Natural killer cell (primary cell): ENCODE measurements at places on chromosomes 2 and 18. TPM values are rescaled to one million over a fixed set of nuclear protein-coding genes. Genes with fewer than 3 reads are reported as not detected.

- DNase-seq: no peak
Measured at GRCh38 chr18:48042431-48042830, 112.0 kb upstream of the SMAD2 start.

DNA sequence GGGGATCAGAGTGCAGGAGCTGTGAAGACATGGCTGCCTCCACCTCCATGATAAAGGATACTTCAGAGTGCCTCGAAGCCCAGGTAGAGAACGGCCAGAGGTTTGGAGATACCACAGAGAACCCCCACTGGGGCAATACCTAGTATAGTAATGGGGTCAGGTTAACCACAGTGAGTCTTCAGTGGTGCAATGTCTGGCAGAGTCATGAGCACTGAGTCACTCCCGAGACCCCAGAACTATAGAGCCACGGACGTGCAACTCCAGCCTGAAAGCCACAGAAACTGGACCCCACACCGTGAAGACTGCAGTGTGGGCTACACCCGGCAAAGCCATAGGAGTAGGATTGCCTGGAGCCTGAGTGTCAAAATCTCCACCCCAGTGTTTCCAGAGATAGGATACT, 746.6 kb downstream of the CBLN2 start:
- DNase-seq: no peak

The INHA gene
- not detected for total RNA-seq

DNA sequence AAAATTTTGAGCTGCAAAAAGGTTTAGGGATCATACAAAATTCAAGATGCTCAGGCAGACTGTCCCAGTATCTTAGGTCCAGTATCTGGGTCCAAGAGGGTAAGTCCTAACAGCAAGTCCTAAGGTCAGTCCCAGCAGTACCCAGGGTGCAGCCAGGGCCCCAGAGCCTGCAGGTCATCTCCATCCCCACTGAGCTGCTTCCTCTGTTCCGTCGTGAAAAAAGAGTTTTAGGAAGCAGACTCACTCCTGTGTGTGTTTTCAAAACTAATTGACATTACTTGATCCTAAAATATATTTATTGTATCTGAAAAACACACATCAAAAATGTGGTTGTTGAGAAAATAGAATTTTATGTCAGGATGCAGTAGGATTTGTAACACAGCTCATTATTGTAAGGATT, 69.9 kb upstream of the ALKAL2 start:
- DNase-seq: no peak

DNA sequence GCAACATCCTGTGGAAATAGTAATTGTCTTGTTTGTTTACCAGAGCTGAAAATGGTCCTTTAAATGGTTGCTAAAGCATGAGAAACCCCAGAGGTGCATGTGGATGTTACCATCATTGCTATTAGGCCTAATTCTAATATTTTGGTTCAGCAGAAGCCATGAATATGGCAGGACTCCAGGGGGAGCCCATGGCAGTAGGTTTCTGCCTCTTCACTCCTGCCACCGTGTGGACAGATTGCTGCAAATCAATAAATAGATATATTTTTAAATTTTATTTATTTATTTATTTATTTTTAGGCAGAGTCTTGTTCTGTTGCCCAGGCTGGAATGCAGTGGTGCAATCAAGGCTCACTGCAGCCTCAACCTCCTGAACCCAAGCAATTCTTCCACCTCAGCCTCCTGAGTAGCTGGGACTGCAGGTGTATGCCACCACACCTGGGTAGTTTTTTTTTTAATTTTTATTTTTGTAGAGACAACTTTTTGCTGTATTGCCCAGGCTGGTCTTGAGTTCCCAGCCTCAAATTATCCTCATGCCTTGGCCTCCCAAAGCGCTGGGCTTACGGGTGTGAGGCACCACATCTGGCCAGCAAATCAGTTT, 54.9 kb upstream of the CAPN13 start:
- DNase-seq: peak; percentile 69

DNA sequence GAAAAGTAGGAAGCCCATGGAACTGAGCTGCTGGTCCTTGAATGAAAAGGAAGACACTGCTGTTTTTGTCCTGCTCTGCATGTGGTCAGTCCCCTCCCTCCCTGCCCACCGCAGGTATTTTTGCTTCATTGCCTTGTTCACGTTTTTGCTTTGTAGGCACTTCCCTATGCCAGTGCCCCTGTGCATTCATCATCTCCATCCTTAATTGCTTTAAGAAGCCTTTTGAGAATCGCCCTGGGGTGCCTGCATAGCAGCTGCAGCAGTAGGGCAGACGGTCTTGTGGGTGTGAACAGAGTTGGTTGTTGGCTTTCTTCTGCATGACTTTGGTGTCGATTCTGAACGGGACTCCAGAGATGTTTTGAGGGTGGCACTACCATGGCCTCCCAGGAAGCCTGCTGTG, 97.0 kb downstream of the CABLES1 start:
- peak; percentile 34 for DNase-seq

- DNase-seq: no peak
Measured at GRCh38 chr2:46827274-46828134, 88.1 kb downstream of the MCFD2 start.

- no peak for DNase-seq
Measured at GRCh38 chr2:235330775-235331451, 162.9 kb upstream of the AGAP1 start.

The ANKRD62 gene
- total RNA-seq: not detected

The CPLX4 gene
- total RNA-seq: not detected

The PLGLB2 gene
- total RNA-seq: 3.1 TPM

The CHN1 gene
- total RNA-seq: 1.7 TPM

DNA sequence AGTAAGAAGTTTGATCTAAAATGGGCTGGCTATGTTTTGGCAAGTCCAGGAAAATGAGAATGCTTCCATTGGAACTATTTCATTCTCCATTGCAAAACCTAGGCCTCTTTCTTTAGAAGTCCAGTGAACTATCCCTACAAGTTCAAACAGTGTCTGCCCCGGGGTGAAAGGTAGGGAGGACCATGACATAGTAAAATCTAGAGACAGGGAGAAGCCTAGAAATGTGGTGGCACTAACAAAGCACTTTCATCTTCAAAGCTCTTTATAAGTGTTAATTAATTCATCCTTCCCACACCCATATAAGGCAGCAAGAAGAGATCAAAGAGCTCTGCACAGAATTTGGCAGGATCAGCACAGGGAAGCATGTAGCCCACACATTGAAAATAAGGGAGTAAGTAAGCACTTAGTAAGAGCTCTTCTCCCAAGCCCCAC, 214.5 kb downstream of the IRS1 start:
- DNase-seq: no peak

- no peak for DNase-seq
Measured at GRCh38 chr18:78240627-78241252, 738.9 kb upstream of the SALL3 start.

The SERPINB11 gene
- not detected for total RNA-seq

- DNase-seq: no peak
Measured at GRCh38 chr18:79558933-79559416, 120.6 kb upstream of the CTDP1 start.

DNA sequence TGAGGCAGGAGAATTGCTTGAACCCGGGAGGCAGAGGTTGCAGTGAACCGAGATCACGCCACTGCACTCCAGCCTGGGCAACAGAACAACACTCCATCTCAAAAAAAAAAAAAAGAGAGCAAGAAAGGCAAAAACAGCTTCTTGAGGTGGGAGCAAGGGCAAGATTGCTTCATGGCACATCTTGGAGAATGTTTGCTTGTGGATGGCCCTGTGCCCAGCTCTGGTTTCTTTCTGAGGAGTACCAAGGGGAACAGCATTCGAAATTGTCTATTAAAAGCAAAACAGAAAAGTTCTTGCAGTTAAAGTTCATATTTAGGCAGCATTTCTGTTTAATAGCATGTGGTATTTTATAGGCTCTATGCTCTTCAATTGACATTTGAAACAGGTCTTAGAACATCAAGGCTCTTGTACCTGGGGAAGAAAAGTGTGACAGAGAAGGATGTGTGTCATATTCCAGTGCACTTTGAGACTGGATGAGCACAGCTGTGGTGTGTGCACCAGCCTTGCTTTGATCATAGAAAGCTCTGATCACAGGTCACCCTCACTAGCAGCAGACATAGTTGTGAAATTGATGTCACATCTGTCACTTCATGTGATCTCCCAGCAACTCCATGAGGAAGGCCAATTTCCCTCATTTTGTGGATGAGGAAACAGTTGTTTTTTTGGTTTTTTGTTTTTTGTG, 154.3 kb downstream of the UXS1 start:
- DNase-seq: no peak

The POTEF gene
- not detected for total RNA-seq

- DNase-seq: no peak
Measured at GRCh38 chr2:148067801-148068200, 46.9 kb downstream of the MBD5 start.

The SANBR gene
- 5.3 TPM for total RNA-seq

DNA sequence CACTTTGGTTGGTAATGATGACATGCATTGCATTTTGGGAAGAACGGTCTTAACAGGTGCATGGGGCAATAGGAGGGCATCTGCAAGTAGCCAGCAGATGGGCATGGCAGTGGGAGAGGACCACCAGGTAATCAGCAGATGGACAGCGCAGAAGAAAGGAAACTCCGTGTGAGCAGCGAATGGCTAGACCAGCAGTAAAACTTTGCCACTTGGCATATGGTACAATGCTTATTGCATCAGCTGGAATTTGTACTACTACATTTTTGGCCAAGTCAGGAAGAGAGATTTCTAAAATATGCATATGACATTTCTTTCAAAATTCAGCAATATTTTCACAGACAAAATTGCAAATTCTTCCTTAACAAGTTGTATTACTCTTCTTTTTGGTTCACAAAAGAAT, 768.5 kb downstream of the LRP1B start:
- DNase-seq: no peak

DNA sequence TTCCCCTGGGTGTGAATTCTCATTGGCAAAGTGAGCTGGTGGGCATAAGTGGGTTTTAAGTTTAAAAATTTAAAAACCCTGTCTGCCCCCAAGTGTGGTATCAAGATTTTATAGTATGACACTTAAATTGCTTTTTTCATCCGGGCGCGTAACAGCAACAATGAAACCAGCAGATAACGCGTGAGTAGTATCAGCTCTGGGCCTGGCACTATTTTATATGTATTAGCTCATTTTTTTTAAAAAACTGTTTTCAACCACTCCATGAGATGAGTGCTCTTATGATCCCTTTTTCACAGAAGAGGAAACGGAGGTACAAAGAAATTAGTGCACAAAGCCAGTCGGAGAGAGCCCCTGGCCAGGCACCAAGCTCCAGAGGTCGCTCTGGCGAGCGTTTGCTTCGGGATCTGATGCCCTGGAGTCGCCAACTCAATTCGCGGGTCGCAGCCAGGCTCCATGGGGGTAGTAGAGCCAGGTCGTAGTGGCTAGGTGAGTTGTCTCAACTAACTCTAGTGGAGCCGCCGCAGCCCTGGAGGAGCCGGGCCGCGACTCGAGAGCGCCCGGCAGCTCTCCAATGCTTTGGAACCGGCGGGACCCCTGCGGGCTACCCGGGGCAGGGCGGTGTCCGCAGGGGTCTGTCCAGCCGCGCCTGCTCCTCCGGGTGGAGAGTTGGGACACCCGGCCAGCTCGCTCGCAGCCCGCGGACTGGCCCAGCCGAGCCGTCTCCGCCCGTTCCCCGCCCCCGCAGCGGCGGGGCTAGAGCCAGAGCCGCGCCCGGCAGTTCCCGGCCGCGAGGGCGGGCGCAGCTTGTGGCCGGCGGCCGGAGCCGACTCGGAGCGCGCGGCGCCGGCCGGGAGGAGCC, at the start of gene IL1R1:
Gene IL1R1, plus strand, starts transcription at position 777 of the 859 bp plus-strand sequence. CDS start 14,979 bp downstream, outside the sequence.
- no peak for DNase-seq

DNA sequence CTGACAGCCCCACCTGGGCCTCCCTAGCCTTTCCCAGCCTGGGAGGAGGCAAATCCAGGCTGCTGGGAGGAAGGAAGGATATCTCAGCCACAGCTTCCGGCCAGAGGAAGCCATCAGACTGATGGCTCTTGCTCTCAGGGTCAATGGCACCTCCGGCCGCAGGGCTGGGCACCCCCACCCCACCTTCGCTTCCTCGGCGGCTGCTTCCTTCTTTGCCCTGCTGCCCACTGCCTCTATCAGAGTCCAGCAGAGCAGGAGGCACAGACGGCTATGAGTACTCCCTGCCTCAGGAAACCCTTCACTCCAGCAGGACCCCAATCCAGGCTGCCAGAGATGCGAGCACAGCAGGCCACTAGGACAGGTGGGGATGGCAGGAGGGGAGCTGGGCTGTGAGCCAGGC, 3.3 kb downstream of the SEMA4C start:
- DNase-seq: no peak

The UGGT1 gene
- total RNA-seq: 60.7 TPM

DNA sequence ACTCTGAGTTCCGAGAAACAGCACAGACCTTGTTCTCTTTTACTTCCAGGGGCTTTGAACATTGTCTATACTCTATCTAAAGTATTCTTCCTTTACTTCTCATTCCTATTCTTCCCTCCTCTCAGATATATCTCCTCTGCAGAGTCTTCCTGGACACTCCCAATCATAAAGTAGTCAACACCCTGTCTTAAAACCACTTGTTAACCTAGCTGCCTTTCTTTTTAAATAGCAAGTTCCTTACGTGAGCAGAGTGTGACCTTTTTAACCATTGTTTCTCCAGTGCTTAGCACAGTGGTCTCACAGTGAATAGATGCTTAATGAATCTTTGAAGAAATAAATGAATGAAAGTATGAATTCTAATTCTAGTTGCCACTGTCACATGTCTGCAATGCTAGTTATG, 47.4 kb downstream of the PTRHD1 start:
- no peak for DNase-seq

DNA sequence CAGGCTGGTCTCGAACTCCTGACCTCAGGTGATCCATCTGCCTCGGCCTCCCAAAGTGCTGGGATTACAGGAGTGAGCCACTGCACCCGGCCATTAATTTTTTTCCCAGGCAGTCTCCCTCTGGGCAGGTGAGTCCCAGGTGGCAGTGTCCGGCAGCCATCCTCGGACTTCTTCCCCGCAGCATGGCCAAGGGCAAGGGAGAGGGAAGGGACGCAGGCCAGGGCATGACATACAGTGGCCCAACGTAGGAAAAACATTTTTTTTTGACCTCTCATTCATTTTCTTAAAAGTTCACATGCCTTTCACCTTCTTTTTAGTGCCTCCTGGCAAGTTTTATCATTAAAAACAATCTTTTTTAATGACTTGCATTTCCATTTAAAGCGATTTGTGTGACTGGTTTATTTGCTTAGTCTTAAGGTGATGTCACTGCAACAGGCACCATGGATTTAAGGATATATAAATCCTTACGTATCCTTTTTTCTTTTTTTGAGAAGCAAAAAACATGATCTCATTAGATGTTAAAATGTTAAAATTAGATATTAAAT, 23.0 kb upstream of the ATOH8 start:
- DNase-seq: no peak

The SLC25A52 gene
- 1.1 TPM for total RNA-seq

- no peak for DNase-seq
Measured at GRCh38 chr18:4789506-4789905, 334.4 kb upstream of the DLGAP1 start.

DNA sequence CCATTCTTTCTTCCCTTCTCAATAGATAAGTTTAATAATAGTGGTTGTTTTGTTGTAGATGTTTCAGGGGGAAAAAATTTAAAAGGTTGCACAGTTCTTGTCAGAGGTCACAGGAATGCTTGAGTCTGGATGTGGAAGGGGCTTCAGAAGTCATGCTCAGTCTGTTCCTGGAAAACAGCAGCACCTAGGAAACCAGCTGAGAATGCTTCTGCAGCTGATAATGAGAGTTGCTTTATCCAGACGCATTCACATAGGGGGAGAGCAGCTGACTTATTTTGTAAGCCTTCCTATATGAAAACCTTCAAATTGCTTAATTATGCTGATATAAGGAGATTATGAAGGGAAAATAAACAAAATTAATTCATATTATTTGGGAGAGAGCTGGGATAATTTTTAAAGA, 235.5 kb downstream of the GULP1 start:
- DNase-seq: no peak

GRCh38 chr18:46406539-46406932, 250.5 kb downstream of the LOXHD1 start:
- DNase-seq: no peak

- no peak for DNase-seq
Measured at GRCh38 chr2:108916796-108917421, 72.1 kb downstream of the EDAR start.
